ENCODE measurements at places on chromosomes 7 and 10.

- peaks cover 25% of the 10 kb centered on the region for H3K4me1 ChIP-seq
- H3K4me3 ChIP-seq, result no peak overlapping the region
- peaks cover 5% of the 10 kb centered on the region for H3K36me3 ChIP-seq
- DNase-seq, result no peak
Observed at GRCh38 chr10:90846746-90847145, 11.1 kb downstream of the HTR7 start.

DNA sequence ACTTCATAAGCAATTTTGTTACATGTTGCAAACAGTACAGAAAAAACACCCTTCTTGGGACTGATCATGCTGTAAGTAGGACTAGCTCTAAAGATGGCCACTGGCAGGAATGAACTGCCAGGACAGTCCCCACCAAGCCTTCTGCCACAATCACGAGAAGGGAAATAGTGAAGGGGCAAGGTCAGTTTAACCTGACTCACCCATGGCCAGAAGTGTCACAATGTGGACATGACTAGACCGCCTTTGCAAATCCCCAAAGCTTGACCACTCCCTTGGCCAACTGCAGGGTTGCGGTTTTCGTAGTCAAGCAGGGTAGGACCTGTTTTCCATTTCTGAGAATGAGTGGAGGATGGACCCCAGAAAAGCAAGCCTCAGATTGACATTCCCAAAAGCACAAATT is 19.4 kb upstream of the FRAT2 start:
- H3K27me3 ChIP-seq, result no peaks in the 10 kb centered on the region
- peaks cover 12% of the 10 kb centered on the region for H3K4me1 ChIP-seq
- no peak overlapping the region for H3K4me3 ChIP-seq
- no peak for DNase-seq
- peaks cover 5% of the 10 kb centered on the region for H3K36me3 ChIP-seq
- no peak overlapping the region for H3K27ac ChIP-seq

DNA sequence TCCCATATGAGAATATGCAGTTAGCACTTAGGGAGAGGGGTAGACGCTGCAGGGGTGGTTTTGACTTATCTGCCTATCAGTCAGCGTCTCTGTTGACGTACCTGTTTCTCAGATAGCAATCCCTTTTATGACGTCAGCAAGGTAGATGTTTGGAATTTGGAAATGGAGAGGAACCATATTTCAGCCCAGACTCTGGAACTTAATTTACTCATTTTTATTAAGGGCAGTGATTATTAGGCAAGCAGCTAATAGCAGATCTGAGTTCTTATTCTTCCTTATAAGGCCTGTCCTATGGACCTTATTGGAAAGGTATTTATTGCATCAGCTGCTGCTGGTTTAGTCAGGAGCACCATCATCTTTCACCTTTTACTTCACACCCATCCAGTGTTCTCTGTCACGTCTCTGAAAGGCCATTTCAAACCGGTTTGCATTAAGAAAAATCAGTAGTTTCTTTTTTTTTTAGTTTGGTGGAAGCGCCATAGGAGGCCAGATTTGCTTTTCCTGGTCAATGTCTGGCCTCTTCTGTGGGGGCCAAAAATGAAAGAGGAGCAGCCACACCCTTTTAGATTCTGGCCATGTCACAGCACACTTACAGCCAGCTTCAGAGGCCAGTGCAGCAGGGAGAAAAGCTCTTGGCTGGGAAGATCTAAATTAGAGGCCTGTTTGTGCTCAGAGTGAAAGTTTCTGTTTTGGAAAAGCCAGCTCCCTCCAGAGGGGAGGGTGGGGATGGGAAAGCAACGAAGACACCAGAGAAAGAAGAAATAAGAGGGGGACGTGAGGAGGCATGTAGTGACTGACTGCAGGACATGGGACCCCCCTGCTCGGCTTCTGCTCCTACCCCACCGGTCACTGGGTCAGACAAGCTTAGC is 146.3 kb downstream of the TCF7L2 start:
- peaks cover 11% of the 10 kb centered on the region for H3K36me3 ChIP-seq
- peaks cover 22% of the 10 kb centered on the region for H3K4me1 ChIP-seq
- no peak overlapping the region for H3K4me3 ChIP-seq
- DNase-seq, result no peak
- no peak overlapping the region for H3K27ac ChIP-seq

DNA sequence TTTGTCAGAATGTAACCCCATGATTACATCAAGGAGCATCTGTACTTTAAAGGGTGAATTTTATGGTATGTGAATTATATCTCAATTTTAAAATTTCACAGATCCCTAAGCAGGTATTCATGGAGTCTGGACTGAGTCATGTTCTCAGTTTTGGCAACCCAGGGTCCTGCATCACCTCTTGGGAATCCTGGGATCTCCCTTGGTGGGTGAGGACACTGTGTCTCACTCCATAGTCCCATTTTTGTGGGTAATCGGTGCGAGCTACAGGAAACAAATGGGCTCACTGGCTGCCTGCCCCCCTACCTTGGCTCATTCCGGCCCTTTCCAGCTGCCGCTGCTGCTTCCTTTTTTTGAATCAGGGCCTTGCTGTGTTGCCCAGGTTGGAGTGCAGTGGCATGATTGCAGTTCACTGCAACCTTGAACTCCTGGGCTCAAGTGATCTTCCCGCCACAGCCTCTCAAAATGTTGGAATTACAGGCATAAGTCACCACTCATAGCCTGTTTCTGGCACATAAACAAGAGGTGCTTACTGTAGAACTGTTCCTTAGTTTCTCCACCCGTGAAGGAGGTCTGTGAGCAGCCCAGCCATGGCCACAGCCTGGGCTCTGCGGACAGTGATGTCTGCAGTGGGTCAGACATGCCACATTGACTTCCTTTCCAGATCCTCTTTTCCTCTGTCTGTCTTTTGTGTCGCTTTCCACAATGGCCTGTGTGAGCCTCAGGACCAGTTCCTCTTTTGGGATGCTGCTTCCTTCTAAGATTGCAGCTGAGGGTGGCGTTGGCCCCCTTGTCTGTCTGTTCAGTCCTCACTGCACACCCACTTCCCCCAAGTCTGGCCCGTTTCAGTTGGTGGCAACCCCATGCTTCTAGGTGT is 14.5 kb downstream of the PALD1 start:
- no peak overlapping the region for H3K4me3 ChIP-seq
- peaks cover 17% of the 10 kb centered on the region for H3K27me3 ChIP-seq
- no peaks in the 10 kb centered on the region for H3K36me3 ChIP-seq
- no peak overlapping the region for H3K27ac ChIP-seq
- peaks cover 23% of the 10 kb centered on the region for H3K4me1 ChIP-seq

- no peaks in the 10 kb centered on the region for H3K27me3 ChIP-seq
- no peaks in the 10 kb centered on the region for H3K4me1 ChIP-seq
- H3K27ac ChIP-seq, result no peak overlapping the region
- no peaks in the 10 kb centered on the region for H3K36me3 ChIP-seq
- no peak overlapping the region for H3K4me3 ChIP-seq
Observed at GRCh38 chr10:54081950-54082349, 719.1 kb downstream of the PCDH15 start.

- H3K4me1 ChIP-seq, result peaks cover 25% of the 10 kb centered on the region
- H3K4me3 ChIP-seq, result no peak overlapping the region
- no peaks in the 10 kb centered on the region for H3K27me3 ChIP-seq
- H3K36me3 ChIP-seq, result no peaks in the 10 kb centered on the region
- peak overlapping the region; percentile 65 for H3K27ac ChIP-seq
- no peak for DNase-seq
Observed at GRCh38 chr10:27464993-27465392, 39.1 kb upstream of the RAB18 start.

DNA sequence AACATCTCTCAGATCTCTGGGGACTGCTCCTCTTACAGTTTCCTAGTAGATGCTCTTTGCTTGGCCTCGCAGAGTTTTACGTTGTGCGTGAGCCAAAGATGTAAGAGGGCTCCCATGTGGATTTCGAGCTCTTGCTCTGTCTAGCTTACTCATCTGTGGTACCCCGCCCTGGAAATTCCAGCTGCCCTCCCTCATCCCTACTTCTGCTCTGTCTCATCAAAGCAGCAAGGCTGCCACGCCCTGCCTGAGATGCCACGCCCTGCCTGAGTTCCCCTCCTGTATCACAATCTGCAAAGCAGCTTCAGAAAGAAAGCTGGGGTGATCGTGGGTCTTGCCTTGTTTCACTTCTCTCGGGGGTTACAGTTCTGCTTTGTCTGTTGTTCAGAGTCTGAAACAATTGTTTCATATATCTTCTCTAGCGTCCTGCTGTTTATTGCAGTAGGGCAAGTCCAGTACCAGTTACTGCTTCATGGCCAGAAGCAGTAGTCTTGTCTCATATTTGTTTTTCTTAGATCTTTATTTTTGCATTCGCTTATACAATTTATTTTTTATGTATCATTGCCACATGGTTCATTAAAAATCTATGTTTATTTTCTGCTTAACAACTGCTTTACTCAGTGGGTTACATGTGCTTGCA is 36.1 kb upstream of the CCNY start:
- H3K4me1 ChIP-seq, result peaks cover 4% of the 10 kb centered on the region
- no peak overlapping the region for H3K4me3 ChIP-seq
- no peak overlapping the region for H3K27ac ChIP-seq
- DNase-seq, result no peak
- peaks cover 26% of the 10 kb centered on the region for H3K27me3 ChIP-seq

DNA sequence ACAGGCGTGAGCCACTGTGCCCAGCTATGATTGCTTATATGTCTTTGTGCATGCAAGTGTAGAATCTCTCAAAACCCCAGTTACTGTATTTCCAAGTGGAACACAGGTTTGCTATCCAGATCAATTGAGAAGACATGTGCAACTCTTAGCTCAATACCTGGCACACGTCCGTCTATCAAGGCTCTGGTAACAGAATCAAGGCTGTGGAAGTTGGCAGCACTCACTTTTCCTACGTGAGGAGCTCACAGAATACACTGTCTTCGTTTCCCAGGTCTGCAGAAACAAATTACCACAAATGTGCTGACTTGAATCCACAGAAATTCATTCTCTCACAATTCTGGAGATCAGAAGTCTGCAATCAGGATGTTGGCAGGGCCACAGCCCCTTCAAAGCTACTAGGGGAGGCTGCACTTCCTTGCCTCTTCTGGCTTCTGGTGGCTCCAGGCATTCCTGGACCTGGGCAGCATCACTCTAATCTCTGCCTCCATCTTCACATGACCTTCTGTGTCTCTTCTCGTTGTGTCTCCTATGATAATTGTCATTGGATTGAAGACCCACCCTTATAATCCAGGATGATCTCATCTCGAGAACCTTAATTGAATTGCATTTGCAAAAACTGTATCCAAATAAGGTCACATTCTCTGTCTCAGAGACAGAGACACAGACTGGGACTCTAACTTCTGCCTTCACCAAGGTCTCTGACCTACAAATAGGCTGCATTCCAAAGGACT is 84.8 kb upstream of the C7orf33 start:
- DNase-seq, result no peak
- H3K36me3 ChIP-seq, result no peaks in the 10 kb centered on the region
- peaks cover 16% of the 10 kb centered on the region for H3K4me1 ChIP-seq
- H3K27ac ChIP-seq, result no peak overlapping the region

DNA sequence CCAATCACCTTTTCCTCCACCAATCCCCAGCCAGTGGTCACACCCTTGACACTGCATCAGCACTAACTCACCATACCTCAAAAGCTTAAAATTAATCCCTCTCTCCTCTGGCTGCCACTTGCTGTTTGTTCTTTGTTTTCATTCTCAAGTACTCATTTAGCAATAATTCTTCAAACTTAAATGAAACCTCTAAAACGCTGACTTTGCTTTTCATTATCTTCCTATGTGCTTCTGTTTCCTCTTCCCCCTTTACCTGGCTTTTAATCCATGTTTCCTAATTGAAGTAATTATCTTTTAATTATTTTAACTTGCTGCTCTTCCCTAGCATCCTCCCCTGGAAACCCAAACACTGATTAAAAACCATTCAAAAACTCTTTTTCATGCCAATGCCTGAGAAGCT is 348.9 kb upstream of the MEOX2 start:
- H3K4me1 ChIP-seq, result no peaks in the 10 kb centered on the region
- H3K36me3 ChIP-seq, result no peaks in the 10 kb centered on the region
- H3K27ac ChIP-seq, result no peak overlapping the region
- no peak for DNase-seq
- H3K4me3 ChIP-seq, result no peak overlapping the region

- DNase-seq, result no peak
- peaks cover 11% of the 10 kb centered on the region for H3K27me3 ChIP-seq
- no peak overlapping the region for H3K27ac ChIP-seq
- H3K36me3 ChIP-seq, result no peaks in the 10 kb centered on the region
- no peaks in the 10 kb centered on the region for H3K4me1 ChIP-seq
Observed at GRCh38 chr7:29623973-29624372, 60.3 kb downstream of the PRR15 start.

DNA sequence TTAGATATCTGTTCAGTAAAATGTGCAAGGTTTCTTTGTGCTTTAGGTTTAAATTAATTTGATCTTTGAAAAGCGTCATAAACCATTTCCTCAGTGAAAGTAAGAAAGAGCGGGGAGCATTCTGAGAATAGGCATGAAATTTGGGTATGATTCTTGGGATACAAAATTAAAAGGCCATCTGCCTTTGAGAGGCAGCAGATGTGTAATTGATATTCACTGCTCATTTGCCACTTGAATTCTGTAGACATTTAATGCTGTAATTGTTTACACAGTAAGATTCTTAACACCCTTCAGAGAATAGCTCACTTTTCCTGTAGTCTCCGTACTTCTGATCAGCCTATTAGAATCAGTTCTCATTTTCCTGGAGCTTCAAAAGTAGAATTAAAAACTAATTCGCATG is 18.7 kb downstream of the FRMD4A start:
- no peak overlapping the region for H3K4me3 ChIP-seq
- no peaks in the 10 kb centered on the region for H3K4me1 ChIP-seq
- H3K36me3 ChIP-seq, result no peaks in the 10 kb centered on the region
- H3K27ac ChIP-seq, result no peak overlapping the region

DNA sequence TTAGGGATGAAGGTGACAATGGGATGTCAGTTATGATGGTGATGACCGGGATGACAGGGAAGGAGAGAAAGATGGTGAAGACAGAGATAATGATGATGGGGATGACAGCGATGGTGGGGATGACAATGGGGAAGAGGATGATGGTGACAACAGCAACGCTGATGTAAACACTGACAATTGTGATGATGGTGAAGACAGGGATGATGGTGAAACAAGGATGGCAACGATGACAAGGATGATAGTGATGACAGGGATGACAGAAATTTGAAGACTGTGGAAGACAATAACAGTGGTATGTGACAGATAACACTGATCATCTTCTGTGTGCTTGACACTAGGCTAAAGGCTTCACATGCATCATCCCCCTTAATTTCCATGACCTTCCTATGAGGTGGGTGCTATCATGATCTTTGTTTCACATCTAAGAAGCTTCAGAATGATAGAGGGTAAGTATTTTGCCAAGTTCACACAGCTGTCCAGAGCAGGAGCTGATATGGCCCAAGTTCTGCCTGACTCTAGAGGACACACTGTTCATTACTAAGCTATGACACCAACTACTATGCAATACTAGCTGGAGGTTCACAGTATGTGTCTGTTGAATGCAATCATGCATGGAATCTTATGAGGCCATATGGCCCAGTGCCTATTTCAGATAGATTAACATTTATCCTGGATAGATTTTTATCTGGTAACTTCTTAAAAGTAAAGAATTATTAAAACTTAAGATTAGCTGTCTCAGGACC is 105.6 kb downstream of the RNLS start:
- H3K27ac ChIP-seq, result no peak overlapping the region
- H3K4me3 ChIP-seq, result no peak overlapping the region
- no peaks in the 10 kb centered on the region for H3K36me3 ChIP-seq
- H3K4me1 ChIP-seq, result no peaks in the 10 kb centered on the region
- peaks cover 6% of the 10 kb centered on the region for H3K27me3 ChIP-seq
- no peak for DNase-seq
